ENCODE measurements at places on chromosomes 12 and 14.
A peak's percentile ranks its signal among the peaks of the same experiment; 100 is the strongest.

- no peak for DNase-seq
Observed at GRCh38 chr12:94602024-94602423, 48.3 kb downstream of the TMCC3 start.

GRCh38 chr12:105522166-105522825 lies 191.8 kb downstream of the C12orf75 start:
- DNase-seq, result no peak

DNA sequence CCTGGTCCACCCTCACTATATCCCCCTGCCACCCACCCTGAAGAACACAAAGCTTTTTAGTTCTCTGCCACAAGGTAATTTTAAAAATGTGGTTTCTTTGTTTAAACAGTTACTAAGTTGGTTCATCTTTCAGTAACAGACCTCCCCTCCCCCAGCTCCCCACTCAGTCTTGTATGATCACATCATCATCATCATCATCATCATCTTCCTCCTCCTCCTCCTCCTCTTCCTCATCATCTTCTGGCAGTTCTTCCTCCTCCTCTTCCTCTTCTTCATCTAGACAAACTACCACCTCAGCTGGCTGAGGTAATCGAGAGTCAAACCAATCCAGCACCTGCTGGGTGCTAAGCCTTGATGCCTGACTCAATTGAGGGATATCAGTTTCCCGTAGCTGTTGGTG lies 10.5 kb downstream of the HOMEZ start:
- DNase-seq, result no peak

DNA sequence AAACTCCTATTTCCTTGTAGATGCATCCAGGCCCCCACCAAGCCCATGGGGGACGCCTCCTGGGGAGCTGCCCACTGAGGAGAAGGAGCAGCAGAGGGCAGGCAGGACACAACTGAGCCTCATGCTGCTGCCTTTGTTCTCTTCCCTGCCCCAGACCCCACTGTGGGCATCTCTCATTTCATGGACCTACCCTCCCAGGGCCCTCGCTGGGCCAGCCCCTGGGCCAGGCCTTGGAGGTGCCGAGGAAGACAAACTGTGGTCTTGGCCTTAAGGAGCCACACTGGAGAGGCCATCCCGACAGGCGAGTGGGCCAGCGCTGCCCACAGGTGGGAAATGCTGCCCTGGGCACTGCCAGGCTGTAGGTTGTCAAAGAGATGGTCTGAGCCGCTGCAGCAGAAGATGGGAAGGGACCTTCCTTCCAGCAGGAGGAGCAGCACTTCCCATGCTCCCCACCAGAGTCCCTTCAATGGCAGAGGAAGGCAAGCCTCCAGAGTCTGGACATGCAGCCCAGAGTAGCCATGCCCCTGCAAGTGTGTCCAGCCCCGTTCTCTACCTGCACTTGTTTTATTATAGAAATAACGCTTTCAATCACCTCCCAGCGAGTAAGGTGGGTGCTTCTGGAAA lies 147.4 kb downstream of the BCL11B start:
- peak; percentile 60 for DNase-seq

- no peak for DNase-seq
Observed at GRCh38 chr14:85958069-85958468, 428.1 kb downstream of the FLRT2 start.

DNA sequence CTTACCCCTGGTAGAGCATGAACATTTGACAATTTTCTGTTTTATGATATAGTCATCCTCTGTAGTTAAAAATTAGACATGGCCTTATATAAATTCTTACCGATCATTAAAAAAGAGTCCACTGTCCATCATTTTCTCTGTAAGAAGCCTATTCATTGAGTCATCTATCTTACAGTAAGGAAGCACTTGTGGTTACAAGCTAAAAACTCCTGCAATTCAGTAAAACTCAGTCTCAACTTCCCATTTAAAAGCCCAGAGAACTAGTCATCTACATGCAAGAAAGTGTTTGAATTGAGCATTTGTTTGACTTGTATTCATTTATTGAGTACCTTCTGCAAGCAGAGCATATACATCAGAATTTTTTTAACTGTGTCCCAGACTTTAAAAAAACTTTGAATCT lies 63.3 kb downstream of the GTF2A1 start:
- DNase-seq, result no peak

DNA sequence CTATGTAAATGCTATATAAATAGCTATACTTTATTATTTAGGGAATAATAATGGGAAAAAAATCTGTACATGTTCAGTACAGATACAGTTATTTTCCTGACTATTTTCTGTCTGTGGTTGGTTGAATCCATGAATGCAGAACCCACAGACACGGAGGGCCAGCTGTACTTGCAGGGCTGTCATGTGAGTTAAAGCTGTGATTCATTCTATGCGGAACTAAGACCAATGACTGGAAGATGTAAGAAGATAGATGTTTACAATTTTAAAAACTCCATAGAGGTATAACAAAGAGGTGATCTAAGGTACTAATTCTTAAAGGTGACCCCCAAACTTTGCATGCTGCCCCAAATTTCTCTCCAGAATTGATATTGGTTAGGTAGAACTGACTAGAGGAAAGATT lies 14.6 kb downstream of the PCNX4 start:
- no peak for DNase-seq

GRCh38 chr12:56804684-56805083 lies 41.6 kb downstream of the HSD17B6 start:
- no peak for DNase-seq

GRCh38 chr14:81435391-81436295 lies 35.5 kb upstream of the STON2 start:
- DNase-seq, result peak; percentile 83

DNA sequence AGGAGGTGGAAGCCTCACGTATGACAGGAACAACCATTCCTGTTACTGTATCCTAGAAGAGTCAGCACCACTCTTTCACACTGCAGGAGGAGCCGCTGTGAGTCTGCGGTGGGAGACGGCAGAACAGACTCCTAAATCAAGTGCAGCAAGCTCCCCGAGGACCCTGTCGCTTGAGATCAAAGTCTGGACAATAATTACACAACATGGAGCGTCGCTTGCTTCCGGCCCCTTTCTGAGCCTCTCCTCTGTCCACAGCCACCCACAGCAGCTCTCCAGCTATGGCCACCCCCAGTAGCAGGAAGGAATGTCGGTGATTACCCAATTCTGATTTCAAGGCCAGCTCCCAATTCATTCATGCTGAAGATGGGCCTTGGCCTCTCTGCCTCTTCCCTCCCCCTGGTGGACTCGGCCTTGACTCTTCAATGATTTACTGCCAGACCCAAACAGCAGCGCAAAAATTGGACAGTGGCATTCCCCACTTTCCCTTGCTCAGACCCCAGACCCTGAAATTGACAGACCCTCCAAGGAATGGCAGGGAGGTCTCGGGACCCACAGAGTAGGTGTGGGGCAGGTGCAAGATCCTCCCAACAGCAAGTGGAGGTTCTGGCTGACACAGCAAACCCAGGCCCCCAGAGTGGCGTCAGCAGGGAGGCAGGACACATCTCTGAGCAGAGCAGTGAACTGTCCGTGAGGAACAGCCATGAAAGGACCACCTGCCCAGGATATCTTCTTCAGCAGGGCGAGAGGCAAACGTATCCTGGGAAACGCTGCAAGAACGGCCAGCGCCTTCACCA lies 272.7 kb upstream of the DIO3 start:
- no peak for DNase-seq

GRCh38 chr12:6828781-6829535 lies 751 bp downstream of the P3H3 start:
- no peak for DNase-seq

DNA sequence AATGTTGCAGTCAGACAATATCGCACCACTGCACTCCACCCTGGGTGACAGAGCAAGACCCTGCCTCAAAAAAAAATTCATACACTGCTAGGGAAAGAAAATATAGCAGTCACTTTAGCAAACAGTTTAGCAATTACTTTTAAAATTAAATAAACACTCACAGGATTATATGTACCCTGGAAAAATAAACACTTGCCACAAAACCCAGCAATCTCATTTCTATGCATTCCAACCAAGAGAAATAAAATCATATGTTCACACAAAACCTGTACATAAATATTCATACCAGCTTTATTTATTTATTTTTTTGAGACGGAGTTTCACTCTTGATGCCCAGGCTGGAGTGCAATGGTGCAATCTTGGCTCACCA lies 20.2 kb downstream of the ATXN2 start:
- no peak for DNase-seq

GRCh38 chr14:57981817-57982560 lies 116.1 kb upstream of the SLC35F4 start:
- no peak for DNase-seq

GRCh38 chr12:109053382-109054123 lies 1.2 kb downstream of the USP30 start:
- DNase-seq, result no peak

GRCh38 chr14:33696165-33696564 lies 254.7 kb downstream of the EGLN3 start:
- DNase-seq, result no peak

DNA sequence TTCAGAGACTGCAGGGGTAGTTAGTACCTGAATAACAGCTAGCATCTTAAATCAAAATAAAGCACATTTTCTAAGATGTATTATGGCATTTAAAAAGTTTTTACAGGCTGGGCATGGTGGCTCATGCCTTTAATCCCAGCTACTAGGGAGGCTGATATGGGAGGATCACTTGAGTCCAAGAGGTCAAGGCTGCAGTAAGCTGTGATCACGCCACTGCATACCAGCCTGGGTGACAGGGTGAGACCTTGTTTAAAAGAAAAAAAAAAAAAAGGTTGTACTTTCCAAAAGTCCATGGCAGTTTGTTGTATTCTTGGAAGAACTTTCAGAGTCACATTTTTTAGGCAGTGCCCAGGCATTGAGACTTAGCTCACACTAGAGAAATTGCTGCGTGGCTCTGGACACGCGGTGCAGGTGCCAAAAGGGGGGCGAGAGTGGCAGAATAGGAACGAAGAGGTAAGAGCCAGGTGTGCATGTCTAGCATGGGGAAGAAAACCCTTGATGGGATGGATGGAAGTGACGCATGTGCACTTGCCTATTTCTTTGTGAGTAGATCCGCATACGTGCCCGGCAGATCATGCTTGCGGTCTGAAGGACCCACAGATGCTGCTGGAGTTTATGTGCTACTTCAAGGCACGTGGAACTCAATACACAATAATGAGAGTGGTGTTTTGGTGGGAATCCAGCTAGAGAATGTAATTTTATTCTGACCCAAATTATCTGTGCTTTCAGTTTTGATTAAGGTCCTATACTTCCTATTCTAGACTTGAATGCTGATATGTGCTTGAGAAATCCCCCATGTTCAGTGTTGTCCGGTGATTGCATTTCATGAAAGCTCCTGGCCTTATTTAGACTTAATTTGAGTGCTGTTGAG lies 11.9 kb downstream of the ANKRD13A start:
- DNase-seq, result no peak

- DNase-seq, result no peak
Observed at GRCh38 chr12:105840384-105840783, 298.4 kb downstream of the NUAK1 start.

DNA sequence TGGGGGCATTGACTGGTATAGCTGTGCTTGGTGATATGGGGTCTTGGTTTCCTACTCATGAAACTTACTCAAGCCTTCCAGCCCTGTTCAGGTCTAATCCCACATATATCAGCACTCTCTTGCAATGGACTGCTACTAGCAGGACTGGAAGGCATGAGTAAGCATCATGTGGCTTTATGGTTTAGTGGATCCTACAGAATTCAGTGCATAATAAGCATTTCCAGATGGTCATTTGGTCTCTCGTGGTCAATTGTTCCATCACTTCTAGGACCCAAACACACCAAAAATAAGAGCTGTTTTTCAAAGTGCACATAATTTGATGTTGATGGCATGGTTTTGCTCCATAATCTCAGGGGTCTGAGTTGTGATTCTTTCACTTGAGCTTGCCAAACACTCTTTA lies 114.4 kb downstream of the LMNTD1 start:
- DNase-seq, result no peak

DNA sequence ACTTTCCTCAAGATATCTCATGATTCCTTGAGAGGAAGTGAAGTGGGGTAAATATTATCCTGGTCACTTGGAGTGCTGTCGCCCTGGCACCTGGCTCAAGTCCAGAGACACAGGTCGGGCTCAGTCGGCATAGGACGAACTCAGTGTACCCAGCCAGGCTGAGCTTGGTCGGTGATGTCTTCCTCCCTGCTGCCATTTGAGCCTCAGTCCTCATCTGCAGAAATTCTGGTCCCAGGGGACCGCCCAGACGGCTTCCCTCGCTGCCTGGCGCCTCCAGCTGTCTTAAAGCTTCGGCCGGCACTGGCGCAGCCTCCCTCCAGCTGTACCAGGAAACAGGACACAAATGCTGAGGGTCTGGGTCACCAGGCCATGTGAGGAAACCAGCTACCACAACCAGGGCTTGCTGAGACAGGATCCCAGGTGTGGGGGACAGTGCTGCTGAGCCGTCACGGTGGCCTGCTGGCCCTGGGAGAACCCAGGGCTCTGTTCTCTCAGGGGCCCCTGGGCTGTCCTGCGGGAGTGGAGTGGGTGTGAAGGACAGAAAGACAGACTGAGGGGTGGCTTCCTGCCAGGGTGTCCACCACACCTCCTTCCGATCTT lies 5.0 kb upstream of the KLC1 start:
- DNase-seq, result no peak

DNA sequence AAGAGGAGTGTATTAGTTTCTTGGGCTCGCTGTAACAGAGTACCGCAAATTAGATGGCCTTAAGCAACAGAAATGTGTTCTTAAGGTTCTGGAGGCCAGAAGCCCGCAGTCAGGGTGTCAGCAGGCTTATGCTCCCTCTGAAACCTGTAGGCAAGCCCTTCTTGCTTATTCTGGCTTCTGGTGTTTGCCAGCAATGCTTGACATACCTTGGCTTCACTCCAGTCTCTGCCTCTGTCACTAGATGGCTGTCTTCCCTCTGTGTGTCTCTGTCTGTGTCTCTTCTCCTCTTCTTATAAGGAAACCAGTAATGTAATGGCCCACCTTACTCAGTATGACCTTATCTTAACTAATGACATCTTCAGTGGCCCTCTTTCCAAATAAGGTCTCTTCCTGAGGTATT lies 85.1 kb downstream of the DERA start:
- DNase-seq, result peak; percentile 65

GRCh38 chr12:54371328-54372112 lies 7.2 kb upstream of the GPR84 start:
- no peak for DNase-seq

GRCh38 chr14:71388336-71388735 lies 481.1 kb downstream of the PCNX1 start:
- DNase-seq, result no peak

DNA sequence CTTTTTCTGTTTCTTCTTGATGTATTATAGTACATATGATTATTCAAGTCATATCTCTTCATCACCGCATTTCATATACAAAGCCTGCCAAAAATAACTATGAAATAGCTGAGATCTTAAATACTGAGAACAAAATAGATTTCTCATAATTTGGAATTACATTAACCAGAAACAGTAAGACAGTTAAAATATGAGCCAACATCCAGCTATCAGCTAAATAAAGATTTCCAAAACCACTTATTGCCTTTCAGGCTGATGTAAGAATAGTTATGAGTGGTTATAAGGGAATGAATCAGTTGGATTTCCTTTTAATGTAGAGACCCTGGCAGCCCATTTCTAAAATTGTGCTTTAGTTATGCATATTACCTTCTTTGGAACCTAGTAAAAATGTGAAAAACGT lies 47.4 kb downstream of the TMEM117 start:
- DNase-seq, result no peak

All from islet precursor cell (in vitro differentiated cells).